Frontal cortex (tissue), 4 donors: ENCODE measurements at places on chromosomes 3 and 15.
A peak's percentile ranks its signal among the peaks of the same experiment; 100 is the strongest.

- DNase-seq = no peak
Observed at GRCh38 chr3:172125963-172126457, 86.6 kb downstream of the FNDC3B start.

- DNase-seq = no peak
Observed at GRCh38 chr15:74967670-74968069, 11.1 kb upstream of the RPP25 start.

- DNase-seq = no peak
Observed at GRCh38 chr15:82039871-82040270, 5.9 kb downstream of the MEX3B start.

DNA sequence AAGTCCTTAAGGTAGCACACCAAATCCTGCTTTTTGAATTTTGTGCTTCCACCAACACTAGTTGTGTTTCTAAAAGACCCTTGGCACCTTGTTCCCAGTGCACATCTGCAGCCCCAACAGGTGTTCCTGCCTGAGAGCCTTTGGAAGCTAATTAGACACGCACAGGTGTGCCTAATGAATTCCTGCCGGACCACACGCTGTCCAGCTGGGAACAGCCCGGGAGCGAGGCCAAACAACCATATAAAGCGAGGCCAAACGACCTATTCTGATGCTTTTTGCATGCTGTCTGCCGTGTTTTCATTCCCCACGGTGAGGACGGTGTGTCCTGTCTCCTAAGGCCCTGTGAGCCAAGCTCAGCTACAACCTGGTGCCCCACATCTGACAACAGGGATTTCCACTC lies 99.5 kb downstream of the ATG7 start:
- DNase-seq = no peak

DNA sequence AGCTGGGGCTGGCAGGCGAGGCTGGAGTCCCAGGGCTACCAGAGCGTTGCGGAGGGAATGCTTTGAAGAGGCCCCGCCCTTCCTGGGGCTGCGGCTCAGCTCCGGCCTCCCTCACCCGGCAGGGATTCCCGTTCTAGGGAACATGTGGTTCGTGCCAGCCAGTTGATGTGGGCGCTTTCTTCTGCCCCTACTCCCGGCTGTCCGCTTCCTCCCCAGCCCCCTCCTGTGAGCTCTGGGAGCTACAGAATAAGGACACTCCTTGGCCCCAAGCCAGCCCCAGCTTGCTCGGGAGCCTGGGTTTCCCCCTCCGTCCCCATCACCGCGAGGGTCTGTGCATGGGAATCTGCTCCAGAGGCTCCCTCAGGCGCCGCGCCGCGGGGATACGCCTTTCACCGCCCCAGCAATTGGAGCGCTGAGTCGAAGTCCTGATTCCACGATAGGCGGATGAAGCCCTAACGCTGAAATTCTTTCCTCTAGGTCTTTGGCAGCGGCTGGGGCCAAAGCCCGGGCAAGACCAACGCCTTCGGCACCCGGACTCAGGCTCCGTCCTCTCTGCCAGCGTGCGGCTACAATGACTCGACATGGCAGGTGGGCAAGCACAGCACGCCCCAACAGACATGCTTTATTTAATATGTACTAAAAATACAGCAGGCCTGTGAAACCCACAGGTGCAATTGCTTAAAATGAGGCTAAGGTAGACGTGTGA lies 69.5 kb downstream of the KLF15 start:
- peak; percentile 66 for DNase-seq

- DNase-seq = no peak
Observed at GRCh38 chr15:31106495-31107300, 5.2 kb upstream of the TRPM1 start.

GRCh38 chr15:83764201-83764838 lies 110.4 kb downstream of the ADAMTSL3 start:
- no peak for DNase-seq

- DNase-seq = no peak
Observed at GRCh38 chr15:61755467-61755866, 304.8 kb downstream of the VPS13C start.

- no peak for DNase-seq
Observed at GRCh38 chr3:64885055-64885454, 197.3 kb upstream of the ADAMTS9 start.

- no peak for DNase-seq
Observed at GRCh38 chr3:65128346-65128745, 440.5 kb upstream of the ADAMTS9 start.

GRCh38 chr3:186519021-186519658 lies 25.0 kb downstream of the CRYGS start:
- no peak for DNase-seq

DNA sequence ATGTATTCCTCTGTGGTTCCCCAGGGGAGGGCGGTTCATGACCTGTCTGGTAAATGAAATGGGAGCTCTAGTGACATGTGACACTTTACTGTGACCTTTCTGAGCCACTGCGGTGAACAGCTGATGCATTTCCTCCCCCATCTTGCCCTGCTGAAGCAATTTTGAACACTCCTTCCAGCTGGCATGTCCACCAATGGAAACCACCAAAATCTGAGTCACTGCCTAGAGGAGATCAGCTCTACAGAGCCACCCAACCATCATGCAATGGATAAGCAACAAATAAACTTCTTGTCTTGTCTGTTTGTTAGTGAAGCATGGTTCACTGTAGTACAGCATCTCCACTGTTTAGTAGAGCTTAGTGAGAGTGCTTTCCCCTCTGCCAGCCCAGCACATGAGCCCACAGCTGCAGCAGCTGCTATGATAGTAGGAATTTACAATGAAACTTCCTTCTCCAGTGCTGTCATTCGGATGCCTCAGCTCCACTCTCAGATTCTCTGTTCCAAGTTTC lies 479.4 kb downstream of the NTRK3 start:
- peak; percentile 15 for DNase-seq

DNA sequence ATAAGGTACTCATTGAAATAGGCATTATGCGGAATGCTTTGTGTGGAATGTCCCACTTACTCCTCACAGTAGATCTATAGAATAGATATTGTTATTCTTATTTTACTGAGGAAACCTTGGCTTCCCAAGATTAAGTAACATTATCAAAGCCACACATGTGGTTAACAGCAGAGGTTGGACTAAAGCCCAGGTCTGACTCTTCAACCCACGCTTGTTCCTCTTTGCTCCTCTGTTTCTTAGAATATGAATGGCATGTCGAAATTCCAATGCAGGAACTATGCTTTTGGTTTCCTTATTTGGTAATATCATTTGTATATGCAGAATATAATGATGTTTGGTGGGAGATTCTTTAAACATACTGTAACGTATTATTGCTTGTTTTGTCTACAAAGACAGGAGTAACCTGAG lies 818.8 kb upstream of the LMCD1 start:
- DNase-seq = no peak

- peak; percentile 67 for DNase-seq
Observed at GRCh38 chr3:197711973-197712707, 24.6 kb downstream of the RUBCN start.

DNA sequence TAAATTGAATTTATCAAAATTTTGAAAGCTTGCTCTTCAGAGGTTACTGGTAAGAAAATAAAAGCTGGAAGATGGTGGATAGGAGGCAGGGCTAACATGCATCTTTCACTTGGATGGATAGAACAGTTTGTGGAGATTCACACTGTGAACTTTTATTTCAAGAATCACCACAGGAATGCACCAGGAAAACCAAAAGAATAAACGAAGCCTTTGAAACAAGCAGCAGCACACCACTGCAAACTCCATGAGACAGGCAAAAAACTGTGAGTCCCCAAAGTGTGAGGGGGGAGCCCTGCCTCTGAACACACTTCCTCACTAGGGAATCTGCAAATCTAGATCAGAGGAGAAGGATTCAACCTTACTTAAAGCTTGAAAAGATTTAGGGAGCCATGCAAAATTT lies 122.2 kb downstream of the RTP4 start:
- no peak for DNase-seq

DNA sequence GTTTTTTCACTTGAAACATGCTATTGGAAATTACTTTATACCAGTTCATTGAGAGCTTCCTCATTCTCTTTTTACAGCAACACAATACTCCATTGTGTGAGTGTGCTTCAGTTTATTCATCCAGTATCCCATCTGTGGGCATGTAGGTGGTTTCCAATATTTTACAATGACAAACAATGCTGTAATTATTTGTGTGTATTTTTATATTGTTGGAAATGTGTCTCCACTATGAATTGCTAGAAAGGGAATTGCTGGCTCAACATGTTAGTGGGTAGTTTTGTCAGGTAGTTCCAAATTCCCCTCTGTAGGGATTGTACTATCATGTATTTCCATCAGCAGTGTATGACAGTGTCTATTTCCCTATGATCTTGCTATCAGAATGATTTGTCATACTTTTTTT lies 65.8 kb upstream of the MAGI1 start:
- no peak for DNase-seq

- DNase-seq = no peak
Observed at GRCh38 chr3:27758083-27758482, 36.0 kb upstream of the EOMES start.

GRCh38 chr3:178749471-178749870 lies 213.2 kb downstream of the KCNMB2 start:
- no peak for DNase-seq

- DNase-seq = no peak
Observed at GRCh38 chr15:71708741-71709140, 101.6 kb upstream of the NR2E3 start.

GRCh38 chr3:184594371-184595001 lies 32.9 kb downstream of the EPHB3 start:
- DNase-seq = no peak

DNA sequence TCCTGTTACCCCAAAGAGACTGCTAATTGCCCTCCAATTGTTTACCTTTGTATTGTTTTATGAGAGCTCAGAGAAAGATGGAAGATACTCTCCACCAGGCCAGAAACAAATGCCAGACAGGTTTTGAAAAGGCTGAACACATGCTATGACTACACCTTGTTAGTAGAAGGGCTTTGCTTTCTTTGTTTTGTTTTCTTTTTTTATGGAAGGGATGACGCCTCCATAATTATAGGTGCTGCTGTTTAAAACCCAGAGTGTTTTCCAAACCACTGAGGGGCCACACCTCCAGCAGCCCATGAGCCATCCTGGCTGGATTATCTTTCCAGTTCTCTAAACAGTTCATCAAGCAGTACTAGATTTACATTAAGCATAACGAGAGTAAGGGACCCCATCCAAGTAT lies 5.6 kb upstream of the FOXP1 start:
- no peak for DNase-seq

- DNase-seq = no peak
Observed at GRCh38 chr3:17986348-17986816, 244.0 kb upstream of the TBC1D5 start.

DNA sequence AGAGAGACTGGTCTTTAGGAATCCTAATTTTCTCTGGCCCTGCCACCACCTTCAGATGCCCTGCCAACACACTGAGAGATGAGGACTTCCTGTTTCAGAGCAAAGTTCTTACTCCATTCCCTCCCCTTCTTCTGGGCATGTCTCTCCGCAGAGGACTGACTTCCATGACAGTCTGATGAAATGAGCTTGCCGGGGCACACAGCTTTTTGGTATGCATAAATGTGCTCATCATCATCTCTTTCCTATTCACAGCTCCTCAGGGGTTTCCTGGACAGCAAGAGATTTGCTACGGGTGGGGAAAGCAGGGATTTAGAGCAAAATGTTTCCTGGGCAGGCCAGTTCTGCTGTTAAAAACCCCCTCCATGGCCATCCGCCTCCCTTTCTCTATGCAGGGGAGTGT lies 27.6 kb upstream of the SEMA6D start:
- no peak for DNase-seq

- no peak for DNase-seq
Observed at GRCh38 chr3:38207254-38208003, 42.1 kb downstream of the OXSR1 start.

- no peak for DNase-seq
Observed at GRCh38 chr15:33846862-33847261, 121.4 kb upstream of the CHRM5 start.

- no peak for DNase-seq
Observed at GRCh38 chr15:77624868-77625267, 7.8 kb downstream of the LINGO1 start.

DNA sequence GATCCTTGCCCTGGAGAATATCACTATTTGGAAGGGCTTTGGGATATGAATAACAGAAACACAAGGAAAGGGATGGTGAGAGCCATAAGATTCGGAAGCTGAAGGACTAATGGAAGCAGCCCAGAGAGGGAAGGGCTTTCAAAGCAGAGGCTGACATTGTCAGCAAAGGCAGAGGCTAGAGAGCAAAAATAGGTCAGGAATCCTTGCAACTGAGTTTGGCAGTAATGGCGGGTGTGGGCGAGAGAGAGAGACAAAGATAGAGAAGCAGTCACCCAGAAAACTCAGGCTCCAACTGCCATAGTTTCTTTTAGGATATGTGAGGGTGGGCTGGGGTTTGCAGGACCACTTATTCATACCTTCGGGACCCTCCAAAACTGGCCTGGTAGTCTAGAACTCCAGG lies 248.6 kb downstream of the OPA1 start:
- no peak for DNase-seq

DNA sequence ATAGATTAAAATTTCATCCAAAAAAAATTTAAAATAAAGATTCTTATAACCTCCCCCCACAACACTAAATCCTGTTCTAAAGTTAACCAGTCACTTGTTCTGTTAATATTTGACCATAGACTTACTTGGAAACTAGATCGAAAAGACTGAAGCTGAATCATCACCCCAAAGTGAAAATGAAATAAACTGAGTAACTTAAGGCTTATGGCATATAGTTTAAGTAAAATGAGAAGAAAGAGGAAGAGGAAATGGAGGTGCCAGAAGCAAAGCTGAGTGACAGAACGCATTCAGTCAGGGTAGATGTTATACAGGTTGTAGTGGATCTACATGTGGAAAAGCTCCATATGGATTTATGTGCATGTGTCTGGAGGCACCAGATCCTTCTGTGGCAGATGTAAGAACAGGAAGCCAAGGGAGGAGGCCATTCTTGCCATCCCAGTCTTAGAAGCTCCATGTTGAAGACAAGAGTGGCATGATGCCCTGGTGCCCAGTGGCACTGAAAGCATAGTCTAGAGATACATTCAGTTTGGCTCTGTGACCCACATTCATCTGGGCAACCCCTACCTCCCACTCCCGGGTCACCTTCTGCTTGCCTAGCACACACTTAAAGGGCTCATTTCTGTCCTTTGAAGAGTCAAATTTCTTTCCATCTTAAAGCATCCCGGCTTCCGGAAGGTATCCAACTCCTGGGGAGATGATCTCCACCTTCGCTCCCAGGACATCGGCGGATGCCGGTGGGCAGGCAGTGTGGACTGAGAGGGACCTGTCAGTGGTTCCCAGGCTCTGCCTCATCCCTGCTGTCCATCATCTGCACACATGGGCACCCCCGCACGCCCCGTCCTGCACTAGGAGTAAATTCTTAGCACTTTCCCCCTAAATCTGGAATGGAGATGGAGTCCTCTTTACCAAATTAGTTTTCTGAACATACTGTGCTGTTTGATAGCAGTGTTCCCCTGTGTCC lies 90.8 kb downstream of the NEO1 start:
- DNase-seq = no peak

- no peak for DNase-seq
Observed at GRCh38 chr15:41773332-41773728, 954 bp upstream of the MAPKBP1 start.

DNA sequence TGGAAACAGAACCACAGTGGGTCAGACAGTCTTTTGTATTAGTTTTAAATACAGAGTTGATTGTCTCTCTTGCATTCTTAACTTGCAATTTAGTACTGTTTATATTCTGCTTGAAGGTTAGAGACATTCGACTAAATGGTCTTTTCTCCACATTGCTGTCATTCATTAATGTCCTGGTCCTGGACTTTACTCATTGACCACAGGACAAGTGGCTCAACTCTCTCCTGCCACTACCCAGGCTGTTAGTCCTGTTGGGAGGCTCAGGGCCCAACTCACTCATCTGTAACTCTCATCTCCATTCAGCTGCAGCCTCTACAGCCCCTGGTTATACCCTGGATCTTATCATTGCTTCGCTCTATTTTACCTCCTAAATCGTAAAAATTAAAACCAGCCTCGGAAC lies 427.4 kb downstream of the LPP start:
- DNase-seq = no peak
